ENCODE measurements at places on chromosomes 3 and 15.

DNA sequence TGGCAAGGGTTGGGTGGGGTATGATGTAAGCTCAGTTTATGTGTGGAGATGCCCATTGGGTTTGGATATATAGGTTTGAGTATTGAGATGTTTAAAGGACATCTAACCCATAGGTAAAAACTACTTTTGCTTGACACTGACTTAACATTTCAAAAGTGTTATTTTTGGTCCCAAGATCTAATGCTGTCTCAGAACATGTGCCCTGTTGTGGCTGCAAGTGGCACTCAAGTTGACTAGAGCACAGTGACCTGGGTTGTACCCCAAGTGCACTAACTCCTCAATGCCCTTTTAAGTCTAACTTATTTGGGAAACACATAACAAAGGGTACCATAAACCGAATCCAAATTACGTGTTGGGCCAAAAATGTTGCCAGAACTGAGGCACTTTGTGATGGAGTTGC, 56.5 kb upstream of the CCR4 start:
- no peak for DNase-seq

DNA sequence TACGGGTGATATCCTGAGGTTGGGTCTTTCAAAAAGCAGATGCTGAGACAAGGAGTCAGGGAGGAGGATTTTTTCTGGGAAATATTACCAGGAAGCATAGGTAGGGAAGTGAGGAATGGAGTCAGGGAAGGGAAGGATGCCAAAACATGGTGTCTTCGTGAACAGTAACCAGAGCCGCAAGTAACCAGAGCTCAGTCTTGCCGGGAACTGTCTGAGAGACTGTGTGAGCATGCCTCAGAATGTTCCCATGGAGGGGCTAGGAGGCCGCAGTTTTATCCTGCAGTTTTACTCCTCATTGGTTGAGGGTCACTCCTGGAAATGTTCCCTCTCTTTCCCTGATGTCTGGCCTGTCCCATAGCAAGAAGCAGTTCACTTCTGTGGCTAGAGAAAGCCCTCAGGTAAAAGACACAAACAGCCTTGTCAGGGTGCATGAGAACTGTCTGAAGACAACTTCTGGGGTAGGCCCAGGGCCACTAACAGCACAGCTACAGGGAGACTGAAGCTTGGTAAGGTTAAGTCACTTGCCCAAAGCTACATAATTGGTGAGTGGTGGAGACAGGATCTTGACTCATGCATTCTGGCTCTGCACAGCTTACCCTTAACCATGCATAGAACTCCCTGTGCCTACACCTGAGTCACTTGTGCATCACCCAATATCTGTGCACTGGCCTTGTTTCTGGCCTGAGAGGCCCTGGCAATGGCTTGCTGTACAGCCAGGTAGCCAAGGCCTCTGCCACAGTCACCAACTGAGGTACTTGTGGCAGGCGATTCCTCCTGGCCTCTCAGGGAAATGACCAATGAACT, 76.3 kb upstream of the FRMD4B start:
- no peak for DNase-seq

DNA sequence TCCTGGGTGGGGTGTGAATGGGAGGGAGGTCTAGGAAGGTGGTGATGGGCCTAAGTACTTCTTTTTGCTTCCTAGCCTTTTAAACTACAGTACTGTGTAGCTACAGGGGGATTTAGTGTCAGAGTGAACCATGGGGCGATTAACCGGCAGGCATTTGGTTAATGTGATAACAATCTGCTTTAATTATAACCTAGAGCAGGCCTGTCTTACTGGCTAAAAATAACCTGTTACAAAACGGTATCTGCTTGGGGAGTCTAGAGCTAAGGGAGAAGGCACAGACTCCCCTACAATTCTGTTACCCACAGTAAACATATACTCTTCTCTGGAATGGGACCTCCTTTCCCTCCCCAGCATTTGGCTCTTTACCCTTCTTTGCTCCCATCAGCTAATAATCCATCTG, 85.4 kb downstream of the RBPMS2 start:
- no peak for DNase-seq

GRCh38 chr15:88627463-88627862, 6.3 kb downstream of the AEN start:
- DNase-seq = no peak

DNA sequence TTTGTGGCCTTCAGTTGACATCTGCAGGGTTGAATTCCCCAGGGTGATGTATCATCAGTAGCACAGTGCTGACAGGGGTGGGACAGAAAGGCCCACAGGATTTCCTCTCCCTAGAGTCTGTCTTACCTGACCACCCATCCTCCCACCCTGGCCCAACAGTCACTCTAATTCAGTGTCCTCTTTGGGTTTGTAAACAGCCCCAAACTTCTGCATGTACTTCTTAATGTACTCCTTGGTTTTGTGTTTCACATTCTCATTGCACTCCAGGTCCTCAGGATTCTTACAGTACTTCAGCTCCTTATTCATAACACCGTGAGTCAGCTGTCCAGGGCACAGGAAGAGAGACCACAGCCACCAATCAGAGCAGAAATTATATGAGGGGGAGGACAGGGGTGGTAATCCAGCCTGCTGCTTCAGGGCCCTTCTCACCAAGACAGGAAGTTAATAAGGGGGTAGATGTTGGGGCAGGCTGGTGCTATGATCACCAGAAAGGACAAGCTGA, 37.5 kb downstream of the NBEAL2 start:
- no peak for DNase-seq

DNA sequence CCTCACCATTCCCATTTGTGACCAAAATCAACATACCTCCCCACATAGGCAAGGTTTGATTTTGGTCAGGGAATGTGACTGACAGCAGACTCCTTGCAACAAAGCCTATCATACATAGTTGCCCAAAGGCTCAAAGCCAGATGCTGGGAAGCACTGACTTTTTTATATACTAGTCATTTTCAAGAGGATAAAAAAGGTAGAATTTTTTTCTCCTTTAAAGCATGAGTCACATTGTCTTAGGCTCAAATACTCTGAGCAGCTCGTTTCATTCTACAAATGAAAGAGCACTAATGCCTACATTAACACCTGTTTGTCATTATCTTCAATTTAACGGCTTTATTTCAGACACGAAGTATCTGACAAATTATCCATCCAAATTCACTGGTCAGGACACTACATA, 36.2 kb downstream of the ICE2 start:
- no peak for DNase-seq

- no peak for DNase-seq
Observed at GRCh38 chr15:25465835-25466234, 27.0 kb upstream of the UBE3A start.

- DNase-seq = no peak
Observed at GRCh38 chr3:69463531-69463930, 77.6 kb upstream of the FRMD4B start.

DNA sequence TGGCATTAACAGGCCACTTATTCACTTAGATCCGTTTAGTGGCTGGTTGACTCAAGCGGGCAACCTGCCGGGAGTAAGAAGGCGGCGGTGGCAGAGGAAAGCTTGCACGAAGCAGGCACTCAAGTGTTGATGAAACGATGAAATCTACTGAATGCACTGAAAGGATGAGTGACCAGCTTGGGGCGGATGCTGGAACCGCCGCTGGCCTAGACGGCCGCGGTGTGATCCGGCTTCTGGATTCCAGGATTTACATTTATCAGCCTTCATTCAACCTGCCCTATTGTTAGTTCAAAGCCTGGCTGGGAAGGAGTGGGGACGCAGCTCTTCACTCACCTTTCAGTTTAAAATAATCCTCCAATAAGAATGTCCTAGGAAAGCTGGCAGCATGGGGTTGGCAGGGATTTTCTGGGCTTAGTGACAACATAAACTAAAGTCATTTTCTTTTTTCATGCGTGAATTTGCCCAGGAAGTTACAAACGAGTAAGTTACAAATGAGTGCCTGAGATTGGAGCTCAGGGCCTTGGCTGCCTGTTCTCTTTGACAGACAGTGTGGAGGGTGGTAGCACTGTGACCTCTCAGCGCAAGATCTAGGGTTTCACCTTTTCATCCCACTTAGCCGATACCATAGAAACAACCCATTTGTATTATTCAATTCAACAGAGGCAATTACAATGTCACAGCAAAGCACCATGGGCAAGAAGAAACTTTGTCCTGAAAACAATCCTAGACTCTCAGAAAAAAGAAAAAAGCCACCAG, 1.1 kb upstream of the PLCH1 start:
- no peak for DNase-seq

DNA sequence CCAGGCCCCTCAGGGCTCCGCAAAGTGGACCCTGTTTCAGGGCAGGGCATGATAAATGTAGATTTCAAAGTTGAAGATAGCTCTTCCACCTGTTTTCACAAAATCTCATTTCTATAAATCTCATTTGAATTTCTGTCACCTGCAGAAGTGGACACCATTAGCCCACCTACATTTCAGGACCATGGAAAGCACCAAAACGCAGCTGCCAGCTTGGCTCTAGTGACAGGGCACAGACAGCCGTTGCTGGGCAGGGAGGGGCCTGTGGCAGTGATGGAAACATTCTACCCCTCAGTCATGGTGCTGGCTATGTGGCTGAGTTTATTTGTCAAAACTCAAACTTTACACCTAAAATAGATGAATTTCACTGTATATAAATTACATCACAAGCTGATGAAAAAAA, 40.4 kb downstream of the PRR23E start:
- no peak for DNase-seq

DNA sequence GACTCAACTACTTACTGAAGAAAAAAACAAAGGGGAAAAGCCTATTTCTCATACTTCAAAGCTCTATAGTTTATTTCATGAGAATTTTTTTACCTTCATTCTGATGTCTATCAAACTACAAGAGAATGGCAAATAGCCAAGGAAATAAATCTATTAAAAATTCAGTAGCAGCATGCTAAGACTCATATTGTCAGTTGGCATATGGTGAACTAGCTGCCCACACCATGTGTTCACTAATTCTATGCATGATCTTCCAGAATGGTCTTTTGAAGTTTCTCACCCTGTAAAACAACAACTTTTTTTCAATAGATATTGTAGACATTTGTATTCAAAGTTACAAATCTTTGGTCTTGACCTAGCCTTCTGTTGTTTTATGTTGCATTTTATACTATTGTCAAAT, 386.2 kb downstream of the RSL24D1 start:
- no peak for DNase-seq

DNA sequence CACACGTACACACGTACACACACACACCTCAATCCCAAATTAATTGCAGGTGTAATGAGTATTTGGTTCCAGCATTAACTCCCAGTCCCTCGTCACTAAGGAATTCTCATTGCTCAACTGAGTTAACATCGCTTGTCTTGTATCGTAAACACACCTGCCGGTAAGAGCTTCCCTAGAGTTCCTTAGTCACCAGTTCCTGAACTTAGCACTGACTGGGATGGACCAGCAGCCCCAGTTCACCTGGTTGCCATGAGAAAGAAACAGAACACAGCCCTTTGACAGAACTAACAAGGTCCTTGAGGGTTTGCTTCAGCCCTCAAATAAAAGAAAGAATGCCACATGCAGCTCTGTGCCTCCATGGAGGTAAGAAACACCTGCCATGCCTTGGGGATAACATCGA, 66.3 kb upstream of the SLCO3A1 start:
- no peak for DNase-seq

DNA sequence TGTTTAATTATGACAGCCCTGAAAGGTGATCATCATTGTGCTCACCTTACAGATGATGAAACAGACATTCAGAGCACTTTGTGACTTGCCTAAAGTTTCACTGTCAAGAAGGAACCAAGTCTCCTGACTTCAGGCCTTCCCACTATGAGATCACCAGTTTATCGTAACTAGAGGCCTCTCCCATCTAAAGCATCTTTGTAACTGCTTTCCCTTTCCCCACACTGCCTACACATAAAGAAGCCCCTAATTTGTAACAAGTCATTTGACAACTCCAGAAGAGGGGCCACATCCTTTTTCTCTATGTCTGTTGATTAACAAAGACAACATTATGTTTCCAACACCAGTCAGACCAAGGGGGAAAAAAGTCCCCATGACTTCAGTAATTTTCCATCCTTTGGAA, 1.1 kb downstream of the KLHL6 start:
- DNase-seq = no peak

DNA sequence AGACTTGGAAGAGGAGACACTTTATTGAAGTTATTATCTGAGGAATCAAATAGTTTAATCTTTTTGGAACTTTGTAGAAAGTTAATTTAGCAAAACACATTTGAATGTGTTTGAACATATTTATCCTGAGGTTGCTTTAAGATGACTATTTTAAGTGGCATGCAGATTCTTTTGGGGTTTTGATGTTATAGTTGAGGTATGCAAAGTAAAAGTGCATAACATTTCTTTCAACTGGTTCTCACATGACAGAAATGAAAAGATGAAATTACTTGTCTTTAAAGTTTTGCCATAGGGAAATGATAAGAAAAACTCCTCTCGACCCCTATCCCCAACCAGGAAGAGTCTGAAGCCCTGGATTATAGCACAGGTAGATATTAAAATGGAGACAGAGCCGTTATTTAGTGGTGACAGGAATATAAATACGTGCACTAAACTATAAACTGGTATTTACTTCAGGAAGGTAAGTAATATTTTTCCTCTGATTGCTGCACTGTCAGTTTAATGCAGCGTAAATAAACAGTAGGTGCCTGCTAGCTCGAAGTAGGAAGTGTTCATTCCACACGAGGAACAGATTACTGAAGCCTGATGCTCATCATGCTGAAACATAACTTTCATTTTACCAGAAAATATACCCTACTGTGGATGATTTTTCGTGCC, 15.1 kb upstream of the SATB1 start:
- DNase-seq = no peak

- DNase-seq = peak; percentile 61
Observed at GRCh38 chr3:193788189-193788991, 195.4 kb downstream of the OPA1 start.

DNA sequence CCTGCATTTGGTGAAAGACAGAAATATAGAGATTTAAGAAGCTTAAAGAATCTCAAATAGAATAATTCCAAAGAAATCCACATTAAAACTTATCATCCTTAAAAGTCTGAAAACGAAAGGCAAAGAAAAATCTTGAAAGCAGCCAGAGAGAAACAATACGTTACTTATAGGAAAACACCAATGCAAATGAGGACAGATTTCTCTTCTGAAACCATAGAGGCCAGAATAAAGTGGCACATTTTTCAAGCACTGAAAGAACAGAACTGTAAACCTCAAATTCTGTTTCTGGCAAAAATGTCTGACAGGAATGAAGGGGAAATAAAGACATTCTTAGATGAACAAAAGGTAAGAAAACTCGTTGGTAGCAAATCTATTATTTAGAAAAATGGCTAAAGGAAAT, 13.8 kb upstream of the ACTC1 start:
- no peak for DNase-seq

Data from head of caudate nucleus (tissue), 42 donors.